Endothelial cell (in vitro differentiated cells): ENCODE measurements at places on chromosomes 12 and 14. TPM values are rescaled to one million over a fixed set of nuclear protein-coding genes. Genes with fewer than 3 reads are reported as not detected.

BATF gene
- total RNA-seq = not detected

FBRSL1 gene
- 38.4 TPM for total RNA-seq

HIF1A gene
- 203 TPM for total RNA-seq

IAPP gene
- total RNA-seq = not detected

TAS2R31 gene
- total RNA-seq = 3.1 TPM

LRP1-AS gene
- total RNA-seq = 0.46 TPM

HNRNPC gene
- total RNA-seq = 601 TPM

PCK2 gene
- 23.9 TPM for total RNA-seq

SERPINA1 gene
- not detected for total RNA-seq

FLRT2 gene
- 7.8 TPM for total RNA-seq

SLC15A4 gene
- 8.1 TPM for total RNA-seq

CMAS gene
- 26.5 TPM for total RNA-seq

SMCO2 gene
- total RNA-seq = 0.46 TPM

SLC41A2 gene
- total RNA-seq = 2.5 TPM

APOLD1 gene
- total RNA-seq = 5.2 TPM

GPATCH2L gene
- total RNA-seq = 78.8 TPM

ERBB3 gene
- 4.2 TPM for total RNA-seq

APEX1 gene
- 230 TPM for total RNA-seq

ZC3H10 gene
- 10.4 TPM for total RNA-seq

RAD9B gene
- 0.54 TPM for total RNA-seq

SIX6 gene
- total RNA-seq = not detected

SRRM4 gene
- total RNA-seq = 3.6 TPM

CFAP251 gene
- total RNA-seq = 0.80 TPM

AICDA gene
- total RNA-seq = 0.10 TPM

NKX2-1 gene
- not detected for total RNA-seq

PFDN5 gene
- total RNA-seq = 444 TPM

ZFHX2 gene
- total RNA-seq = 12.7 TPM

KCNJ8 gene
- total RNA-seq = 0.23 TPM

C3AR1 gene
- 0.49 TPM for total RNA-seq

TTC6 gene
- 8.5 TPM for total RNA-seq

CCDC91 gene
- 12.3 TPM for total RNA-seq

PTMS gene
- total RNA-seq = 864 TPM

UNC79 gene
- 0.69 TPM for total RNA-seq

ARG2 gene
- total RNA-seq = 18.6 TPM

KRT77 gene
- not detected for total RNA-seq

PDZRN4 gene
- not detected for total RNA-seq
